Upper lobe of right lung (tissue), 1 donor: ENCODE measurements at places on chromosomes 4 and X. TPM values are rescaled to one million over a fixed set of nuclear protein-coding genes. Genes with fewer than 3 reads are reported as not detected.
A peak's percentile ranks its signal among the peaks of the same experiment; 100 is the strongest.

Gene KLHL15
- 7.1 TPM for total RNA-seq

Gene GAGE12J
- not detected for total RNA-seq

DNA sequence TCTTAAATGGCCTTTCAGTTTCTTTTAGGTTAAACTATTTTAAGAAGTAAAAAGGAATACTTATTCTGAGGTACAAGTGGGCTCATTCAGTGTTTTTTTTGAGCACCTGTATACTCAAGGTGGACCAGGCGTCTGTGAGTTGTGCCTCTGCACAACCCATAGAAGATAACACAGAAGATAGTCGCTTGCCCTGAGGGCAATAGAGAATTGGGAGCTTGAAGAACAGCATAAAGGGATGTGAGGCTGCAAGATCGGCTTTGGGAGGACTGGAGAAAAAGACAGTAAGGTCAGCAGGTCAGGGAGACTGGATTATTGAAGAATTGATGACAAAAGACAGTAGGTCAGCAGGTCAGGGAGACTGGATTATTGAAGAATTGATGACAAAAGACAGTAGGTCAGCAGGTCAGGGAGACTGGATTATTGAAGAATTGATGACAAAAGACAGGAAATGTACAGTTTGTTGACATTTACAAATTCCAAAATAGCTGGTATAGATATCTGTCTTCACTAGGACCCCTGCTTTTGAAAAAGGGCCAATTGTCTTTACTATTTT is 3.1 kb downstream of the CPE start:
- no peak for DNase-seq
- peaks cover 16% of the 10 kb centered on the region for H3K27me3 ChIP-seq
- no peak overlapping the region for H3K27ac ChIP-seq
- no peak overlapping the region for H3K4me3 ChIP-seq

DNA sequence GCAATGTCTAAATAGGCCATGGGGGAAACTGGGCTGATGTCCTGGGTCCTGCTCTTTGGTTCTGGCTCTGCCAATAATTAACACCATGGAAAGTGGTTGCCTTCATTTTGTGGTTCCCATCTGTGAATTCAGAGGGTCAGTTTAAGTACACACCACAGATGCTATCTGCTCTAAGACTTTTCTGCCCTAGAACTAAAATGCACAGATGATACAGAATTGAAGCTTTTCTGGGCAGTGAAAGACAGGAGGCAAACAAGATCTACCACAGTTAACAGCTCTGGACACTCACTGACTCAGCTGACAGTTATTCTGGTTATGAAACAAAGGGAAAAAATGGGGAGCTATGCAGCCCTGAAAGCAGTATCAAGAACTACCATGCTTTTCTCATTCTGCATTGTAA is 37.3 kb downstream of the APBB2 start:
- no peaks in the 10 kb centered on the region for H3K36me3 ChIP-seq
- H3K27me3 ChIP-seq, result no peaks in the 10 kb centered on the region
- H3K4me1 ChIP-seq, result peaks cover 40% of the 10 kb centered on the region
- no peak for DNase-seq
- no peak overlapping the region for H3K4me3 ChIP-seq

- H3K36me3 ChIP-seq, result no peaks in the 10 kb centered on the region
- no peak overlapping the region for H3K27ac ChIP-seq
- H3K27me3 ChIP-seq, result no peaks in the 10 kb centered on the region
- H3K4me1 ChIP-seq, result no peaks in the 10 kb centered on the region
- no peak for DNase-seq
Observed at GRCh38 chr4:167721617-167722486, 370.5 kb upstream of the ANXA10 start.

DNA sequence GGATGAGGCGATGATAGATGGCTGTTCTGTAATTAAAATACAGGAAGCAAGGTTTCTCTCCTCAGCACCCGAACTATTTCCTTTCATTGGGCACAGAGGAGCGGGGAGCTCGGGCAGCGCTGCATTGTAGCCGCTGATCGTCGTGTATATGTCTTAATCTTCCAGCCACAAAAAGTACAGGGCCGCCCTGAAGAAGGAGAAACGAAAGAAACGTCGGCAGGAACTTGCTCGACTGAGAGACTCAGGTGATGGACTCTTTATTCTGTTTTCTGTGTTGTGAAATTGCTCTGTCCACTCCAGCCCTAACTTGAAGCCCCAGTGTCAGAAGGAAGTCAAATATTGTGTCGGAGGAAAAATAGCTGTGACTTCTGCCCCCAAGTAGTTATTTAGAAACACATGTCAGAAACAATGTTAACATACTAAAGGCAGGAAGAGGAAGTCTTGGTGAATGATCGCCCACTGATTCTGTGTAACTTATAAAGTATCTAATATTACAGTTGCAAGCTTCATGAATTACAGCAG is 546 bp downstream of the ZRSR2 start:
- no peak for DNase-seq
- no peaks in the 10 kb centered on the region for H3K36me3 ChIP-seq
- peak overlapping the region; percentile 83 for H3K27ac ChIP-seq
- H3K4me1 ChIP-seq, result no peaks in the 10 kb centered on the region

- H3K4me3 ChIP-seq, result no peak overlapping the region
- H3K4me1 ChIP-seq, result no peaks in the 10 kb centered on the region
- H3K27me3 ChIP-seq, result no peaks in the 10 kb centered on the region
- no peak for DNase-seq
Observed at GRCh38 chr4:115675719-115676118, 562.3 kb upstream of the NDST4 start.

DNA sequence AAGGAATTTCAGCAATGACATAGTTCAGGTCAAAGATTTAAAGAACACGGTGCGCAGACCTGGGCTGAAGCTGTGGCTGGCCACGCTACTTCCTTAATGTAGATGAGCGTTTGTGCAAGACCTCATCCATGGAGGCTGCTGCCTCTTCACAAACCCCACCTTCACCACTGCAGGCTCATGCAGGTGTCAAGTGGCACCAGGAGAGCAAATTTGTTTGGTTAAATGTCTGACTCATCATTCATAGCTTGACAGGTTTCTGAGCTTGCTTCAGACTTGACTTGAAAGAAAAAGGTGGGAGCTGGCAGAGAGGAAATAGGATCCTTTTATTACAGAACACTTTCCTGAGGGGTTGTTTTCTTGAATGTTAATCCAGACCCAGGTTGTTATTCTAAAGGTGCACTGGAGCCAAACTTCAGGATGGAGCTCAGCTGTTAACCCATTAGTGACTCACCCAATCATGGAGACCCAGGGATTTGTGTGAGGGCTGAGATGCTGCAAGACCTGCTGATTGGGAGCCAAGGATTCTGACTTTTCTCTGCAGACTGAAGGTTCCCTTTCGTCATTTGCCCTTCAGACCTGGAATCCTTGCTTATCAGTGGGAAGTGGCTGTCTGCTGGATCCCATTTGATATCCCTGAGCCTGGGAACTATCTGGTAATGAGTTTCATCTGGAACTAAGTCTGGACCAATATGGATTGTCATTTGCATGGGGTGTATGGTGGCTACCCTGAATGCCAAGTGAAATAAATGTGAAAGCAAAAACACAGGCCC is 315.3 kb downstream of the PTTG2 start:
- no peak overlapping the region for H3K27ac ChIP-seq
- no peak overlapping the region for H3K4me3 ChIP-seq
- H3K36me3 ChIP-seq, result no peaks in the 10 kb centered on the region
- no peaks in the 10 kb centered on the region for H3K4me1 ChIP-seq
- DNase-seq, result peak; percentile 75
- no peaks in the 10 kb centered on the region for H3K27me3 ChIP-seq

DNA sequence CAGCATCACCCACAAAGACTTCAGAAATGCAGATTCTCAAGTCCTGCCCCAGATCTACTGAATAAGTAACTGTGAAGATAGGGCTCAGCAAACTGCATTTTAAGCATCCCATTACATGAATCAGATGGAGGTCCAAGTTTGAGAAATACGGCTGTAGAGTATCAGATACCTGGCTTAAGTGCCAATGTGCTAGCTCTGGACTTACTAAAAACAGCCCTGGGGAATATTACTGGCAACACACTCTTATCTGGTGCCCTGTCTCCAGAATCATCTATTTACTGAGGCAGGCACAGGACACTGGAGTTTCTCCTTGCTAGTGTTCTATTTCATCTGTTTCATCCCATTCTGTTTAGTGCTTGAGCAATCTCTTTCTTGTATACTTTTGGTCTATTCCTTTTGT is 105.1 kb downstream of the SPOCK3 start:
- no peak overlapping the region for H3K27ac ChIP-seq
- no peak overlapping the region for H3K4me3 ChIP-seq
- H3K4me1 ChIP-seq, result no peaks in the 10 kb centered on the region
- H3K36me3 ChIP-seq, result no peaks in the 10 kb centered on the region
- no peak for DNase-seq
- H3K27me3 ChIP-seq, result no peaks in the 10 kb centered on the region

DNA sequence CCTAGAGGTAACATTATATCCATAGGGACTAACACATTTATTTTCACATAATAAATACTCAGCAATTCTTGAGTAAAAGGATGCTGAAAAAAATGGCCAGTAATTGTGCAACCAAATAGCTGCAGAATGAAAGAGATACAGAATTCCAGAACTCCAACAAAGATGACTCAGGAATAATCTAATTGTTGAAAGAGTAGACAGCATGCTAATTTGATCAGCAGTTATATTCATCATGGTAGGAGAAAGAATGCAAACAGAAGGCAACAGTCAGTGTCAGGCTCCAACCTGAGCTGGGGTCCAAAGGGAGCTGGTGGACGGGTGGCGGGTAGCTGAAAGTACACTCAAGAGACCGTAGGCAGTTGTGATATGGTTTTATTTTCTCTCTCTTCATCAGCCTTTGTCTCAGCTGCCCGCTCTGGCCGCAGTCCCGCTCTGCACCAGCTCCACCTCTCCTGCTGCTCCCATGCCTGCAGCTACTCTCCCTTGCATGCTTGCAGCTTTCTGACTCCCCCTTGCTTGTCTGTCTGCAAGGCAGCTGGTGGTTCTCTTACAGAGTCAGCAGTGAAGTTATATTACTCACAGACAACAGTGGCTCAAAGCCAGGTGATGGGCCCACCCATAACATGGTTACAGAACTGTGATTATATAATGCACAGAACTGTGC is 1150.1 kb downstream of the STIM2 start:
- H3K27ac ChIP-seq, result no peak overlapping the region
- no peak for DNase-seq
- H3K36me3 ChIP-seq, result no peaks in the 10 kb centered on the region
- no peaks in the 10 kb centered on the region for H3K27me3 ChIP-seq

DNA sequence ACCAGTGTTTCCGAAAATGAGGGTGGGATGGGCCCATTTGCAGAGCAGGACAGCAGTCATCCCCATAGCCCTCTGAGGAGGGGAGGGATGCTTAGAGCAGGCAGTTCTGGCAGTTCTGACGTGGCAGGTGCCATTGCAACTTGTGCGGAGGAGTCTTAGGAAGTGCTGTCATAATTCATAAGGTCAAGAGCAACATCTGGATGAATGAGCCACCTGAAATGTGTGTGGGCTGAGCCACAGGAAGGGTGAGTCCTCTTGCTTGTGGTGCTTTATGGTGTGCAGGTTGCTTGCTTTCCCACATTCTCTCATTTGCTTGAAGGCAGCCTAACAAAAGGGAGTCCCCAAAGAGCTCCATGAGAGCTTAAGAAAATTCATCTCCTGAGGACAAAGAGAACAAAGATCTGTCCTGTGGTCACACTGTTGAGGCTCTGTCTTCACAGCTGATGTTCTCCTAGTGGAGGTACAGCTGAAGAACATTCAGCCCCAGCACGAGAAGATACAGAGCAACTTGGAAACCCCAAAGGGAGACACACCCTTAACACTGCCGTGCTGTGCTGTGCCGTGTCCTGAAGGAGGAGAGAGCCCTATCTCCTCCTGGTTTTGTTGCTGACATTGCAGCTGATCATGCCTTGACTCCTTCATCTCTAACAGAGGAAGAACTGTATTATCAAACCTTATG is 60.3 kb downstream of the DLG3 start:
- H3K36me3 ChIP-seq, result no peaks in the 10 kb centered on the region
- H3K4me3 ChIP-seq, result no peak overlapping the region

- no peak for DNase-seq
- H3K4me3 ChIP-seq, result no peak overlapping the region
- no peaks in the 10 kb centered on the region for H3K36me3 ChIP-seq
- no peaks in the 10 kb centered on the region for H3K27me3 ChIP-seq
- no peaks in the 10 kb centered on the region for H3K4me1 ChIP-seq
- H3K27ac ChIP-seq, result no peak overlapping the region
Observed at GRCh38 chr4:82057990-82058544, 315.7 kb downstream of the HNRNPD start.

DNA sequence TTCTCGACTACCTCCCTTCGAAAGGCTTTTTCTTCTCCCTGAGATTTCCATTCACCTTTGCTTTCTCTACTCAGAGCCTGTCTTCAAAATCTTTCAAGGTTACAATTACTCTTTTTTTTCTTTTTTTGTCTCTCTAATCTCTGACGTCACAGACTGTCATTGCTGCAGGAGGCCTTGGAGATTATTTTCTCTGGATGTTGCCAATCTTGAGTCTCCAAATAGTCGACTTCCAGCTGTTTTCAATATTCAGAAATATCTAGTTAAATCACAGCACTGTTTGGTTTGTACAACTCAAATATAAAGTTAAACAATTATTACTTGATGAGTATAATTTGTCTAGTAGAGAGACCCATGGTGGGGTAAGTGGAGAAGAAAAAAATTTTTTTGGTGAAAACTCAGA is 359.0 kb upstream of the BOD1L1 start:
- no peak for DNase-seq
- H3K4me3 ChIP-seq, result no peak overlapping the region
- no peaks in the 10 kb centered on the region for H3K27me3 ChIP-seq
- H3K36me3 ChIP-seq, result no peaks in the 10 kb centered on the region
- peaks cover under 1% of the 10 kb centered on the region for H3K4me1 ChIP-seq

GRCh38 chr4:15034071-15034764 is 31.9 kb downstream of the CPEB2 start:
- no peaks in the 10 kb centered on the region for H3K27me3 ChIP-seq
- peaks cover 15% of the 10 kb centered on the region for H3K36me3 ChIP-seq
- H3K27ac ChIP-seq, result no peak overlapping the region

DNA sequence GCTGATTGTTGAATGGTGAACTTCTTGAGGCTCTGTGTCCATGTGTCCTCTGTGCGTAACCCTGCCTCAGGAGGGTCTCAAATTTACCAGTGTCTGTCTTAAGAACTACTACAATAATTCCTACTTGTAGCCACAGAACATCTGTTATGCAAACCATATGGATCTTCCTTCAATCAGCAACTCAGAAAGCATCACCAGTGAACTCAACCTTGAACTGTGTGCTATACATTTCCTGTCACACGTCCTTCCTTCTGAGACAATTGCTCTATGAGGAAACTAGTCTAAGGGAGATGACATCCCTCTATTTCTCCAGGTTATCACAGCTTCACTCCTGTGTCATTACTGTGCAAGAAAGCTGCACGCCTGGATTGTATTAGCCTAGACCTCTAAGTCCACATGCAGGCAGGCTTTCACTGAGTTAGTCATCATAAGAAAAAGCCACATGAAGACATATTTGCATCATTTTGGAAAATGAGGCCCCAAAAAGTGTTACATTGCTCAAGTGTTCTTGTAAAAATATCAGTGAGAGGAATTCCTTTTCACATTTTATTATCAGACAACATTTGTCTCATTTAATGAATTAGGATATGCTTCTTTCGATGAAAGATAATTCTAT is 157.8 kb downstream of the AFF2 start:
- H3K36me3 ChIP-seq, result no peaks in the 10 kb centered on the region
- no peak overlapping the region for H3K4me3 ChIP-seq
- DNase-seq, result no peak

GRCh38 chr4:120760047-120760446 is 162.5 kb downstream of the PRDM5 start:
- no peaks in the 10 kb centered on the region for H3K27me3 ChIP-seq
- H3K4me3 ChIP-seq, result no peak overlapping the region
- DNase-seq, result no peak
- H3K4me1 ChIP-seq, result no peaks in the 10 kb centered on the region
- H3K27ac ChIP-seq, result no peak overlapping the region

- no peaks in the 10 kb centered on the region for H3K4me1 ChIP-seq
- DNase-seq, result no peak
- no peaks in the 10 kb centered on the region for H3K27me3 ChIP-seq
- no peak overlapping the region for H3K27ac ChIP-seq
- no peak overlapping the region for H3K4me3 ChIP-seq
- no peaks in the 10 kb centered on the region for H3K36me3 ChIP-seq
Observed at GRCh38 chr4:4406455-4407298, 19.8 kb downstream of the NSG1 start.
